ENCODE measurements at places on chromosomes 5 and 9.

DNA sequence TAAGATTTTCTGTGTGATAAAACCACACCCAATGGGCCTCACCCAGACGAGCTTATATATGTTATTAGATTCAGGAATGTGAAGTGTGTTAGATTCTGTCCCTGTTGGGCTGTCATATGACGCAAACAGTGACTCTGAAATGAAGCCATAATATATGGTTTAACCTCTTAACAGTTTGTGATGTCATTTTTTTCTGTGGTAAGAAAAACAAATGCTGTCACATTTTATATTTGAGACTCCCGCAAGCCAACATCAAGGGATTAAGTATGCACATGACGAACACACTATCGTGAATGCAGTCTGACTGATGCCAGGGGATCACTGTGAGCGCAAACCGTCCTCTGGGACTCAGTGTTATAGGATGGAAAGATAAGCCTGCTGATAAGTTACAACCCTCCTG is 321.7 kb downstream of the SH3GL2 start:
- no peak for DNase-seq

DNA sequence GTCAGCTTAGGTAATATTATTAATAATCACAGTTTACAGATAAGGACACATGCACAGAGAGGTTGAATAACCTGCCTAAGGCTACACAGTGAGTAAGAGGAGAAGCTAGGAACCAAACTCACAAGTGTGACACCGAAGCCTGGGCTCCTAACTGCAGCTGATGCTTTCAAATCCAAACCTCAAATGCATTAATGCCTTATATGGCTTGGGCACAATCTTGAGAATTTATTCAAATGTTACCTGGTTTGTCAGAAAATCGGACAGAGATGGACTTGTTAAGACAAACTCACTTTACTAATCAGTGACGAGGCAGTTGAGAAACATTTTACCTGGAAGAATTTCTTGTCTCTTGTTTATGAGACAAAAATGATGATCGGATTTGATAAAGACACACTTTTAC is 54.7 kb downstream of the DAP start:
- no peak for DNase-seq

- no peak for DNase-seq
Measured at GRCh38 chr9:99855467-99856176, 33.9 kb downstream of the NR4A3 start.

DNA sequence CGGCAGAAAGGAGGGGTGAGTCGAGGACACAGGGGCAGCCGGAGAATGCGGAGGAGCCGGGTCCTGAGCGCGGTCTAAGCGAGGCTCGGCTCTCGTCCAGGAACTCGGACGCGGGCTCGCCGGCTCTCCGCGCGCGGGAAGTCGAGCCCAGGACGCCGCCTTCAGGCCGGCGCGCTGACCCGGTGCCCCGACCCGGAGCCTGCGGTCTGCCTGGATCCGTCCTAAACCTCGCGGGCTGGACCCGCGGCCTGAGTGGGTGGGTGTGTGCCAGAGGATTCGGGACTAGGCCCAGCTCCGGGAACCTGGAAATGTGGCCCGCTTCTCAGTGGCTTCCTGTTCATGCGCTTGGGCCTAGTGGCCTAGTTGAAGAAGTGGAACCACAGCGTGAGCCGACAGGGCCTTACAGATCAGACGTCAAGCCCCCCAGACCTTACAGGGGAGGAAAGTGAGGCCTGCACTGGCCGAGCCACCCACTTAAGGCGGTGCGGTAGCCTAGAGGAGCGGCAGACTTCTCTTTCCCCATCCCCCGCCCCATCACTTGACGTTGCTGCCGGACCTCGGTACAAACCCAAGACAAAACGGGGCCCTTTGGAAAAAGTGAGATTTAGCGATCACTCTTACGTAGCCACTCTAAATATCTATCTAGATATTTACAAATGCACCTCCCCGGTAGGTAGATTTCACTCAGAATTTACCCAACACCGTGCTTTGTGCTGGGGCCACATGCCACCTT is 1.2 kb downstream of the CDKN2B-AS1 start:
- no peak for DNase-seq

DNA sequence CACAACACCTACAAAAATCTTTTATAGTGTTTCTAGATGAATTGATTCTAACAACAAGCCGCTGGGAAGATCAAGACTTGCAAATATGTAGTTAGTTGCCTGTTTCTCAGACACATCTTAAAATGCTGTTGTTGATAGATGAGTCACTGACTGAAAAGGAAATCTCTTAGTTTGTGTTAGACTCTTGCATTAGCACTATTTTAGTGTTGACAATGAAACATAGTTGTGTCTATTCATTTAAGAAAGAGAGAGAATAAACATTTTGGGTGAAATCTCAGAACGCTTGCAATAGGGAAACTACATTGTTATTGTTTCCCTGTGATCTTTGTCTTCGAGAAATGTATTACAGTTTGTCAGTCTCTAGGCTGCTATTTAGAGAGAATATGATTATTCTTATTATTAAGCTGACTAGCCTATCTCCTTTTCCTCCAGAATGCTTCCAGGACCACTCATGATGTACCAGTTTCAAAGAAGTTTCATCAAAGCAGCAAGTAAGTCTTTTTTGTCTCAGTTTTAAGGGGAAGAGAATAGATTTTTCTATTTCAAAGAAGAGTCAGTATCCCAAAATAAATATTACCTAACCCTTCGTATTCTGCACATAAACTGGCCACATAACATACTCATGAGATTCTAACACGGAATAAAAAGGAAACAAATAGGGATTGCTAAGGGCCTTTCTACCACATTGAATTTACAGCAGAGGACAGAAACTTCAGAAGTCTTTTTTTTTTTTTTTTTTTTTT is 285.6 kb downstream of the ARHGAP26 start:
- no peak for DNase-seq

DNA sequence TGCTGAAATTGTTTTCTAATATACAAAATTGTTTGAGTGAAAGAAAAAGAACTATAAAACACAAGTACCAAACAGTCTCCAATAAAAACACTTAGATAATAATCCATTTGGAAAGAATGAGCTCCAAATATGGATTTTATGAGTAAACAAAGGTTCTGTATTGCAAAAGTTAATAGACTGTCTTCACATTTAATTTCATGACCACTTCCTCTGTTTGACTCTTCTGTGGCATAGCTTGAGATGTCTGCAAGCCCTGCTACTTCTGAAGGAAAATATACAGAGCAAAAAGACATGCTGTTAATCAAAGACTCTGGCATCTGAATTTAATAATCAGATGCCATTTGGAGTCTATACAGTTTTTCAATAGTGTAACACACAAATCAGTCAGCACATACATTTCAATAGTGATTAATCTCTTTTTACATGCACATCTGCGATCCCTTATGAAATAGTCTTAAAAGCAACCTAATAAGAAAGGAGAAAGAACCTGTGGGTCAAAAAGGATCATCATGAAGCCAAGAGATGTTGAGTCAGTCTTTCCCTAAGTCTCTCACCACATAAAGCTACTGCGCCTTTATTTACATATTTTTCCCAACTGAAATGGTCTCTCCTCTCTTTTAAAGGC is 165.4 kb upstream of the LHFPL2 start:
- DNase-seq: no peak

DNA sequence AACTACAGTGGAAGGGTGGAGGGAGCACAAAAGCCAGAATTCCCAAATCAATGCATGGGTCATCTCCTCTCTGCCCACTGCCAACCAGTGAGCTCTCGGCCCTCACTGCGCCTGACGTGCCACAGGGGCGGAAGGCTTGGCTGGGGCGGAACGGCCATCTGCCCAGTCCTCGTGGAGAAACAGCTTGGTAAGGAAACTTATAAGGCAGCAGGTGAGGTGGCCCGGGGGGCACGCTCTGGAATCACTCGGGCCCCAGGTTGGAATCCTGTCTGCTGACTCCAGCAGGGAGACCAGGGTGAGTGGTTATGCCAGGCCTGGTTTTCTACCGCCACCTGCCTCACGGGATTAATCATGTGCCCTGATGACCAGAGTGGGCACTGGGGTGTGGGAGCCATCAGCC is 52.3 kb downstream of the VAV2 start:
- DNase-seq: no peak

- no peak for DNase-seq
Measured at GRCh38 chr5:147752033-147752432, 30.5 kb downstream of the JAKMIP2 start.

- no peak for DNase-seq
Measured at GRCh38 chr9:130906735-130907416, 10.3 kb upstream of the QRFP start.

- no peak for DNase-seq
Measured at GRCh38 chr9:10566848-10567247, 46.0 kb downstream of the PTPRD start.

DNA sequence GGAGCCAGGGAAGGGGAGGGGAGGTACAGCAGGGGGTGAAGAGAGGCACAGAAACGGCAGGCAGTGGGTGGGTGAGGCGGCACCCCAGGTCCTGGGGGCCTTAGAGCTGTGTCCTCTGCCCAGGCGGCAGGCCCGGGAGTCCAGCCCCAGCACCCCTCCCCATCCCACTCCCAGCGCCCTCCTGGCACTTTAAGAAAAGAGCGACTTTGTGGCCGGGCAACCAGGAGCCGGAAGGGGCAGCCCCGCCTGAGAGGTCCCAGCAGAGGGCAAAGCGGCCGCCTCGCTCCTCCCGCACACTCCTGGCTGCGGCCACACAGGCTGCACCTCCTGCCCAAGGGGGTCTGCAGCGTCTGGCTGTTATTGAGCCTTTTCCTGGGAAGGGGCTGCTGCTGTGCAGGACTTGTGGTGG is 42.6 kb downstream of the NACC2 start:
- no peak for DNase-seq
